ENCODE measurements at places on chromosomes 4 and X.

GRCh38 chr4:83387012-83387411, 52.4 kb upstream of the HPSE start:
- no peak for DNase-seq

DNA sequence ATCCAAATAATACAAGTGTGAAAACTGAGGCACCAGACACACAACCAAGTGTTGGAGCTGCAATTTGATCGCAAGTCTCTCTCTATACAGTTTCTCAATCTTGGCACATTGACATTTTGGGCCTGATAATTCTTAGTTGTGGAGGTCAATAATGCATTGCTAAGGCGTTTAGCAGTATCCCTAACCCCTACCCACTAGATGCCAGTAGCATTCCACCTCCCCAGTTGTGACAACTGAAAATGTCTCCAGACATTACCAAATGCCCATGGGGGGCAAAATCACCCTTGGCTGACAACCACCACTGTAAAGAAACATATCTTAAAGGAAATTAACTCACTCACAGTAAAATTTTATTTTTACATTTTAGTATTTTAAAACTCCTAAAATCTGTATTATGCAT, 4.2 kb downstream of the NR3C2 start:
- no peak for DNase-seq

DNA sequence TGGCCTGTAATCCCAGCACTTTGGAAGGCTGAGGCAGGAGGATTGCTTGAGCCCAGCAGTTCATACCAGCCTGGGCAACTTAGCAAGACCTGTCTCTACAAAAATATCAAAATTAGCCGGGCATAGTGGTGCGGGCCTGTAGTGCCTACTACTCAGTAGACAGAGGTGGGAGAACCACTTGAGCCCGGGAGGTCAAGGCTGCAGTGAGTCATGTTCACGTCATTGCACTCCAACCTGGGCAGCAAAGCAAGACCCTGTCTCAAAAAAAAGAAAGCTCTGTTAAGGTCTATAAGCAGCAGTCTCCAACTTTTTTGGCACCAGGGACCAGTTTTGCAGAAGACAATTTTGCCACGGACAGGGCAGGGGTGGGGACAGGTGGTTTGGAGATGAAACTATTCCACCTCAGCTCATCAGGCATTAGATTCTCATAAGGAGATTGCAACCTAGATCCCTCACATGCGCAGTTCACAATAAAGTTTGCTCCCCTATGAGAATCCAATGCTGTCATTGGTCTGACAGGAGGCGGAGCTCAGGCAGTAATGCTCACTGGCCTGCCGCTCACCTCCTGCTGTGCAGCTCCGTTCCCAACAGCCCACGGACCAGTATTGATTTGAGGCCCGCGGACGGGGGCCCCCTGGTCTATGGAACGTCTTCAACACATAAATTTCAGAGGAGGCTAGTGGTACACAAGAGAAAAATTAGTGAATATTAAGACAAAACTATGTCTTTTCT, 67.9 kb downstream of the KLHL8 start:
- DNase-seq, result no peak

- DNase-seq, result no peak
These were observed 58.6 kb downstream of the PROM1 start for GRCh38 chr4:16025268-16025667.

DNA sequence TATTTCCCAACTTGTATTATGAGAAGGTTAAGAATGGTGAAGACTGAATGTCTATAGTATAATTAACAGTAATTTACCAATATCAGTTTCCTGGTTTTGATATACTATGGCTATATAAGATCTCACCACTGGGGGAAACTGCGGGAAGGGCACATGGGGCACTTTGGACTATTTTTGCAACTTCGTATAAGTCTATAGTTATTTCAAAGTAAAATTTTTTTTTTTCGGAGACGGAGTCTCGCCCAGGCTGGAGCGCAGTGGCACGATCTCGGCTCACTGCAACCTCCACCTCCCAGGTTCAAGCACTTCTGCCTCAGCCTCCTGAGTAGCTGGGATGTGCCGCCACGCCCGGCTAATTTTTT, 46.1 kb downstream of the CXorf58 start:
- DNase-seq, result no peak

- no peak for DNase-seq
These were observed 87.2 kb upstream of the KLF3 start for GRCh38 chr4:38576767-38577166.

GRCh38 chrX:23742174-23742696, 841 bp downstream of the ACOT9 start:
- peak; percentile 73 for DNase-seq

- DNase-seq, result no peak
These were observed 34.6 kb downstream of the PPP2R2C start for GRCh38 chr4:6437826-6438238.

DNA sequence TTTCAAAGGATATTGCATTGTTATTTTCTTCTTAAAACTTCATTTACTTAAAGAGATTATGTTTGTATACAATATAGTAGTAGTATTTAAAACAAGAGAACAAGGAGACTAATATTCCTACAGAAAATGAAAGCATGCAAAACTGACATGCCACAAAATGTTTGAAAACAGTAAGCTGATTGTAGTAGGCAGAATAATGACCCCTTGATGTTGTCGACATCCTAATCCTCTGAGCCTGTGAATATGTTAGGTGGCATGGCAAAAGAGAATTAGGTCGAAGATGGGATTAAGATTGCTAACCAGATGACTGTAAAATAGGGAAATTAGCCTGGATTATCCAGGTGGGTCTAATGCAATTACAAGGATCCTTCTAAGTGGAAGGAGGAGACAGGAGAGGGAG, 522.2 kb upstream of the NR3C2 start:
- DNase-seq, result peak; percentile 58

GRCh38 chr4:16238327-16238726, 12.1 kb upstream of the TAPT1 start:
- DNase-seq, result no peak

All from foreskin melanocyte (primary cell).